IPS DF 6.9 (cell line): ENCODE measurements at places on chromosomes 7 and 10.

- no peak for DNase-seq
These were observed 1140.9 kb downstream of the XPNPEP1 start for GRCh38 chr10:108782411-108782810.

GRCh38 chr10:78458983-78459638, 425.4 kb downstream of the RPS24 start:
- no peak for DNase-seq

- peak; percentile 22 for DNase-seq
These were observed 276.5 kb downstream of the MAGI2 start for GRCh38 chr7:79176859-79177477.

GRCh38 chr10:44045020-44045419, 339.9 kb downstream of the CXCL12 start:
- DNase-seq: no peak

GRCh38 chr7:22688084-22688483, 38.9 kb upstream of the IL6 start:
- DNase-seq: no peak

GRCh38 chr10:15780353-15781135, 60.8 kb upstream of the ITGA8 start:
- DNase-seq: no peak
